ENCODE measurements at places on chromosomes 16 and 17.

- no peak for DNase-seq
Measured at GRCh38 chr17:57918017-57918895, 37.0 kb downstream of the CUEDC1 start.

DNA sequence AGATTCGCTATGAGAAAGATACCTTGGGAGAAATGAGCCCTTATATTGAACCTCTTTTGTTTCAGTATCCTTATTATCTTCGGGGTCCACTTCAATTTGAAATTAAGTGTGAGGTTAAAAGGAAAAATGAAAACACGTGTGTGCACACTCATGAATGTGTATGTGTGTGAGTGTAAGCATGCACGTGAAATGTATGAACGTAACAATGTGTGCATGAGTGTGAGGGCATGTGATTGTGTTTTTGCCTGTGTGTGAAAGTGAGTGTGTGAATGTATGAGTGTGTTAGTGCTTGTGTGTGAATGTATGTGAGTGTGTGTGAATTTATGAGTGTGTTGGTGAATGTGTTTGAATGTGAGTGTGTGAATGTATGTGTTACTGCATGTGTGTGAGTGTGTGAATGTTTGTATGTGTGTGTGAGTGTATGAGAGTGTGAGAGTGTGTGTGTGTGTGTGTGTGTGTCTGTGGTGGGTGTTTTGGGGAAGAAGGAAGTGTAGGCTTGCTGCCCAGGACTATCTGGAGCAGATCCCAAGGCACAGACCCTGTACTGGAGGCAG, 224.0 kb upstream of the CDH13 start:
- no peak for DNase-seq

DNA sequence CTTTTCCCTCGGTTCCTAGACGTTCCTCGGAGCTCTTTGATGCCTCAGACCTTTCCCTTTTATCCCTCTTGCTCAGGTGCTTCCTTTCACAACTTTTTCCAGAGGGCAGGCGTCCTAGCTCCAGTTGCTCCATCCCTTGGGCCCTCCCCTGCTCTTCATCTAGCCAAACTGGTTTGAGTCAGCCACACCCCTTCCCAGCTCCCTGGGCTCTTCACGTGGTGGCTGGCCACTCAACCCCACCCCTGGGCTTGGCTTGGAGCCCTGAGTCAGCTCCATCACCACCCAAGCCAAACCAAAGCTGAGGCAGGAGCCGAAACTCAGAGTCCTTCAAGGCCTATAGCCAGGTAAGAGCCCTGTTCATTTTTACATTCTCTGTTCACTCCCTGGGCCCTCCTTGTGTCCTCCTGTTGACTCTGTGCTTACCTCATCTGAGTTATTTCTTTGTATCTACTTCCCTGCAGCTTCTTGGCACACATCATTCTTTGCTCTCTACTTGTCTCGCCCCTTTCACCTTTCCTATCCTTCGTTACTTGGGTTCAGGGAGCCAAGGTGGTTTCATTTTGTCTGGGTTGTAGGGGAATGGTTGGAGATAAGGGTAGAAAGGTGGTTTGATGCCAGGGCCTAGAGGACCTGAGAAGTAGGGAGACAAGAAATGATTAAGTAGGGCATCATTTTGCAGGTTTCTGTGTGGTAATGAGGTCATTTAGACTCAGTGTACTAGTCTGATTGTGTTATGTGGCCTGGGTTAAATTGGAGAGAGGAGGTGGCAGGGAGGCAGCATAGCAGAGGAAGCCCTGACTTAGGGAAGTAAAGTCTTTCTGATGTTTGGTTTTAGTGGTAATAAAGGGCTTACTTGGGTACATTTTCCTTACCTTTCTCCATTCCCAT, 7.6 kb upstream of the PHKG2 start:
- peak; percentile 35 for DNase-seq

DNA sequence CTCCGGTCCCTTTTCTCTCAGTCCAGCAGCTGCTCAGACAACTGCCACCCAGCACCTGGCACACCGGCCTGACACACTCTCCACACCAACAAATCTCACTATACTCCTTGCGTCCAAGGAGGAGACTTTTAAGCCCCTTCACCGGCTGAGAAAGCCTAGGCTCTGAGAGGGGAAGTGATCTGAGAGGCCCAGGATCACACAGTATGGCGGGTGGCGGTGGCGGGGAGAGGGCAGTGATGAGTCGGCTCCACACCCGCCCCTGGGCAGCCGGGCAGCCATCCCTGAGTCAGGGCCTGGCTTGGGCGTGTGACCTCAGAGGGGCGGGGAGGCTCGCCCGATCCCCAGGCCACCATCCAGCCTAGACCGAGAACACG, 569 bp downstream of the FLII start:
- peak; percentile 74 for DNase-seq

- DNase-seq: peak; percentile 79
Measured at GRCh38 chr17:76382803-76383545, 1.4 kb upstream of the SPHK1 start.

Measured in activated T-cell treated with anti-CD3 and anti-CD28 coated beads, Interleukin-2, amount 50 U/mL, for 72 hours (primary cell).